Activated CD8-positive, alpha-beta memory T cell treated with anti-CD3 and anti-CD28 coated beads, Interleukin-2, amount 10 ng/mL, durations not matched to agents 7 days and 5 days (primary cell): ENCODE measurements at places on chromosomes 16 and 17.

DNA sequence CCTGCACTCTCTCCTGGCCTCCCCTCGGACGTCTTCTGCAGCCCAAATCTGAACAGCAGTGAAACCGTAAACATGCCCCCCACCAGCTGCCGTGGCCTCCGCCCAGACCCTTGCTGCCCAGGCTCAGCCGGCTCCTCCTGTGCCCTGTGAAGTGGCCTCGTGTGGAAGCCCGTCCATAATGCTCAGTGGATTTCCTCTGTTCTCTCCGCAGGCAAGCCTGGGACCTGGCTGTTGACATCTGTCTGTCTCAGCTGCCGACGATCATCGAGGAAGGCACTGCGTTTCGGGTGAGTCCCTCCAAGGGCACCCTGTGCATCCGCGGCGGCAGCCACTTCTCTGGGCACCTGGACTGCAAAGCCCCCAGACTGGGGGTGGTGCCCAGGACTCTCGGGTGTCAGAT, 153.9 kb upstream of the CHMP6 start:
- DNase-seq: no peak

- DNase-seq: no peak
Measured at GRCh38 chr16:14292051-14292825, 221.1 kb downstream of the MRTFB start.

DNA sequence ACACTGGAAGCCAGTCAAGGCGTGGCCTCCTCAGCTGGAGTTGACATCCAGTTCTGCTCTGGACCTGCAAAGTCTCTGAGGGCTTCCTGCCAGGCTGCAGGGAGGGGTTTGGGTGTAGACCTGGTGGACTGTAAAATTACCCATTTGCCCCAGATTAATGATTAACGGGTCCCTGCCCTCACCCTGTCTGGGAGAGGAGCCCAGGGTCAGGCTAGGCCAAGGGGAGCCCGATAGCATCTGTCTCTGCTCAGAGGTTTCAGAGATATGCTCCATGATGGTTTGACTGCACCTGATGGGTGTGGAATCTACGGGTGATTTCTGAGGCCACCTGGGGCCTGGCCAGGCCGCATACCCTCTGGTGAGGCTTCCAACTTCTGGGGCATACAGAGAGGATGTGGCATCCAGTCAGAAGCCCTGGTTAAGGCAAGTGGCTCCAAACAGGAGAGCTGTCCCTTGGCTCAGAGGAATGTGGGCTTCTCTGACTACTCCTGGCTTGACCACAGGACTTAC, 11.2 kb downstream of the PPY start:
- no peak for DNase-seq

- no peak for DNase-seq
Measured at GRCh38 chr16:75362846-75363245, 70.5 kb downstream of the CFDP1 start.

DNA sequence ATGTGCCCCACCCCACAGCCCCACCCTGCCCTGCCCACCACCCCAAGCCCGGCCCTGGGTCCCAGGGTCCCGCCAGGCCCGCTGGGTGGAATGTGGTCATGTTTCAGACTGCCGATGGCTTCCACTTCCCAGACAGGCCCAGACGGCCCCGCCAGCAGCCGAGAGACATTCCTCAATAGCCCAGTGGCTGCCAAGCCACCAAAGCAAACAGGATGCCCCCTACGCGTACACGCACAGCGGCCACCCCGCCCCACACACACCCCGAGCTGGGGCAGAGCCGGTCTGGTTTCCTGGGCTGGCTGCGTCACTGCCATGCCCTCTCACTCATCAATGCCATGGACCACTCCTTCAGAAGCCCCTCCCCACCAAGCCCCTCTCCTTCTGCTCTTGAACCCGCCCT, 1.2 kb upstream of the KRT17 start:
- no peak for DNase-seq

DNA sequence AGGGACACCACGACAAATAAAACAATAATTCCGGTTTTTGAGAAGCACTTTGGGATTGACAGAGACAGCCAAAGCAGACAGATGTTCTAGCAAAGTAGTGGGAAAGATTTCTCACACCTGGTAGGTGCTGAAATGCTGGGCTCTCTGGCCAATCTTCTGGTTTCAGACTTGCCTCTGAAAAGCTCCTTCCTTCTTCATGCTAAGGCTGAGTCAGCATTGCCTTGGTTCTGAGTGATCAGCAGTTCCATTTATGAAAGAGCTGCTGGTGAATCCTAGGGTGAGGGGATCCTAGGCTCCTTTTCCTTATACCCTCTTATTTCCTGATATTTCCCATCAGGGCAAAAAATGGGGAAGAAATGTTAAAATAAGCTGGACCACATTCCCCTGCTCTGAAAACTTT, 268.7 kb upstream of the SALL1 start:
- no peak for DNase-seq

- DNase-seq: no peak
Measured at GRCh38 chr17:8629371-8630226, 926 bp downstream of the MYH10 start.

GRCh38 chr17:68457168-68457538, at the start of gene WIPI1:
Gene WIPI1, minus strand, starts transcription at chr17:68457496. Its CDS starts 75 bp downstream, at chr17:68457421.
- DNase-seq: peak; percentile 78

- DNase-seq: no peak
Measured at GRCh38 chr17:37483311-37484039, 6.2 kb upstream of the DUSP14 start.

- DNase-seq: no peak
Measured at GRCh38 chr17:78041386-78042179, 83.1 kb downstream of the TNRC6C start.

DNA sequence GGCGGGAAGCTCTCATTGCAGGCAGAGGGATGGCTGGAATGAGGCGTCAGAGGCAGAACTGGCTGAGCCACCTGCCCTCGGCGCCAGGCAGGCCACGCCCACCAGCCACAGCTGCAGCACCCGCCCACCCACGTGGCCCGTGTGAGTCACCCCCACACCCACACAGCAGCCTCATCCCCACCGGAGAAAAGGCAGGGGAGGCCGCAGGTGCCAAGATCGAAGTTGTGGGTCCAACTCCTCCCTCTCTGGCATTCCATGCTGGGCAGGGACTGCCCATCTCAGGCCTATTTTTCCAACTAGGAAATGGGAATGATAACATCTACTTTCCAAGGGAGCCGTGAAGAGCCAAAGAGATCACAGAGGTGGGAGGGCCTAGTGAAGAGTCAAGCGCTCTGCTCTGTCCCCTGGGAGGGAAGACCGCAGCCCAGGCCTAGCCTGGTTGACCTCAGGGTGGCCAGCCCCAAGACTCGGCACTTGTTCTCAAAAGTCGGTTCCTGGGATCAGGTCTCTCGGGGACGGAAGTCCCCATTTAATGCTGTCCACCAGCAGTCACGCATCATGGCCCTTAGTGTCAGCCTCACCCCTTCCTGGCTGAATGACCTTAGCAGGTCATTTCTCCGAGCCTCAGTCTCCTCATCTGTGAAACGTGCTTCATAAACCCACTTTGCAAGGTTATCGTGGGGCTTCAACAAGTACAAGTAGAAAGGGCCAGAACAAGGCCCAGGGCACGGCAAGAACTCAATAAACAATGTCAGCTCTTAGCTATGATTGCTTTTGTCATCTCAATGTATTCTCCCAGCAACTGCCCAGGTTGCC, at the start of gene TRPV3:
TRPV3 (minus strand) TSS at position 45 of the 816 bp plus-strand sequence. CDS start 2,962 bp downstream, outside the sequence.
- DNase-seq: peak; percentile 73

DNA sequence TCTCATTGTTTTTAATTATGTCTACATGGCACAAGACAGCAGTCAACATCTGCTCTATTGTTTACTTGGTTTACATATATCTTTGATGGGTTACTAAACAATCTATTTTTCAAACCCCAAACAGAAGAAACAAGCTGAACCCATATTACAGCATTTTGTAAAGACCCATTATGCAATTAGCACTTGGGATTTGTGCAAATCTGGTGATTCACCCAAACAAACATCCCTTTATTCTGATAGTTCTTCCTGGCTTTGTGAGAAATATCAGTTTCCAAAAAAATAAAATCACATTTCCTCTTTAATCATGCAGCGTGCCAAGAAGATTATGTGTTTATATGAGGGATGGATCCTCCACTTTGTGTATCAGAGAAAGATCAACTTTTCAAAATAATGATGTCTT, 16.8 kb upstream of the RBFOX1 start:
- no peak for DNase-seq

- no peak for DNase-seq
Measured at GRCh38 chr17:17754719-17755686, 73.7 kb downstream of the RAI1 start.

DNA sequence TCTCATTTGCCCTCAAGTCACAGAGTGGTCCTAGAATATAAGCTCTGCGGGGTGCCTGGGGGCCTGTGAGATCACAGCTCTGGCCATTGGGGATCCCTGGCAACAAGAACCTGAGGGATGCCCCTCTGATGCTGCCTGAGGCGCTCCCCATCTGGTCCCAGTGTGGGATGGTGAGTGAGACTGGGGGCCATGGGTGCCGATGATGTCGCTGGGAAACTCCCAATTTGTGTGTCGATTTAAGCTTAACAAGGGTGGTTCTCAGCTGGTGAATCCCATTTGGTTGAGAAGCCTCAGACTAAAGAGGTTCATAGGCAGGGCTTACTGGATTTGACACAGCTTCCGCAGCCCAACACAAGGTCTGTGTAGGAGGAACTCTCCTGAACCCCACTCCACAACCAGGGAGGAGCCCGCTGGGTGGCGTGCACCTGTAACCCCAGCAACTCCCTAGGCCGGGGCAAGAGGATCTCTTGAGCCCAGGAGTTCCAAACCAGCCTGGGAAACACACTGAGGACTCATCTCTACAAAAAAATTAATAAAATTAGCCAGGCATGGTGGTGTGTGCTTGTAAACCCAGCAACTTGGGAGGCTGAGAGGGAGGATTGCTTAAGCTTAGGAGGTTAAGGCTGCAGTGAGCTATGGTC, 63.7 kb upstream of the SIAH1 start:
- DNase-seq: no peak

GRCh38 chr17:47949197-47949759, 7.9 kb downstream of the PNPO start:
- DNase-seq: peak; percentile 90

GRCh38 chr16:54594601-54595391, 308.2 kb upstream of the IRX3 start:
- no peak for DNase-seq

DNA sequence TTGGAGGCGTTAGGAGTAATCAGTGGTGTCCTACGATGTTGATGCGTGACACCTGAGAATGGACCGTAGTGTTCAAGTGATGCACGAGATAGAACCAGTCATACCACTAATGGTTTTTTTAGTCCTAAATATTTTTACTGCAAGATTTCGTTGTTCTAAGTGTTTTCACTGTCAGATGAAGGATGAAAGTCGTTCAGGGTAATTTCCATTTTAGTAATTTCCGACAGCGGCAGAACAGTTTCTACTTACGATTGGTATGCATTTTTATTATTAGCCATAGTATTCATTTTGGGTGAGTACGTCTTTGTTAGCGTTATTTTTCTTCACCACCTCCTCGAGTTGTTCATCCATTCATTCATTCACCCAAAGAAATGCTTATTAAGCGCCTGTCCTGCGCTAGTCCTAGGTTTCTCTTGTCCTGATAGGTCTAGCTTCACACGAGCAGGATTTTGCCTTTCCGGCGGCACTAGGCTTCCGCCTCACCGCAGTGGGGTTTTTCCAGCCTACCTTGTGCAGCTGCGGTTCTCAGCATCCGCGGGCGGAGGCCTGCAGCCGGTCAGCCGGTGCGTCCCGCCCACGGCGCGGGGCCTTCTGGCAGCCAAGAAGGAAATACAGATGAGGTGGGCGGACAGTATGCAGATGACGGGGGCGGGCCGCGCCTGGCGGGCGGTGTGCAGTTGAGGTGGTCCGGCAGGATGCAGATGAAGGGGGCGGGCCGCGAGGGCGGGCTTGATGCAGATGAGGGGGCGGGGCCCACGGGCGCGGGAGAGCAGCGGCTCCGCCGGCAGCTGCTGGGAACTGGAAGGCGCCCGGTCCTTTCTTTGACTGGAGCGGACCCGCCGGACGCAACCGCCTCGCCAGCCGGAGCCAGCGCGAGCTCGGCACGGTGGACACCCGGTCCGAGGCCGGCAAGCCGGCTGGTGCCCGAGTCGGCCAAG, 146.4 kb downstream of the SPECC1 start:
- peak; percentile 97 for DNase-seq

GRCh38 chr17:78294776-78295175, 63.3 kb downstream of the TMEM235 start:
- no peak for DNase-seq

DNA sequence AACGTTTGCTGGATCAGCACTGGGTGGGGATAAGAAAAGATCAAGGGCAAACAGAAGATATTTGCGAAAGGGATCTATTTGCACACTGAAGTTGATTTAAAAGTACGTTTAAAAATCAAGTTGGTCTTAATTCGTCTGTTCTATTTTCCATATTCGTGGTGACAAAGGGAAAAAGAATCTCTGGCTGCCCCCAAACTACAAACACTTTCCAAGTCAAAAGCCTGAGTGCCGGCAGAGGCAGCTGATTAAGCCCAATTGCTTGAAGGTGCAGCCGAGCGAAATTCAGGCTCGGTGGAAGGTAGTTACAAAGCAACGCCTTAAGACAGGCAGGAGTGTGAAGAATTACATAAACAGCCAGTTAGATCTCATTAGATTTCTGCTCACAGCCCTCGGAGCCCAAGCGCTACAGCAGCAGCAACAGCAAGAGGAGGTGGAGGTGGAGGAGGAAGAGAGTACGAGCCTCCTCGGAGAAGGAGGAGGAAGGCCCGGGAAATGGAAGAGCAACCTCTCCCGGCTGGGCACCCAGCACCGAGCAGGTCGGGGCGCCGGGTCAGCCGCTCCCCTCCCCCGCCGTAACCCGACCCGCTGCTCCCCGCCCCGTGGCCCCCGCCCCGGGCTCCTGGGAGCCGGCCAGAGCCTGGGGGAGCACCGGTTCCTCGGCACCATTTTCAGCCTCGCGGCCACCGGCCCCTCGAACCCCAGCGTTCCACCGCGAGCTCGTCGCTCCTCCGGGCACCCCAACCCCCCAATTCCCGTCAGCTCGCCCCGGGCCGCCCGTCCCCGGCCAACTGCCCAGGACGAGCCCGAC, 890 bp downstream of the TOB1 start:
- peak; percentile 69 for DNase-seq

DNA sequence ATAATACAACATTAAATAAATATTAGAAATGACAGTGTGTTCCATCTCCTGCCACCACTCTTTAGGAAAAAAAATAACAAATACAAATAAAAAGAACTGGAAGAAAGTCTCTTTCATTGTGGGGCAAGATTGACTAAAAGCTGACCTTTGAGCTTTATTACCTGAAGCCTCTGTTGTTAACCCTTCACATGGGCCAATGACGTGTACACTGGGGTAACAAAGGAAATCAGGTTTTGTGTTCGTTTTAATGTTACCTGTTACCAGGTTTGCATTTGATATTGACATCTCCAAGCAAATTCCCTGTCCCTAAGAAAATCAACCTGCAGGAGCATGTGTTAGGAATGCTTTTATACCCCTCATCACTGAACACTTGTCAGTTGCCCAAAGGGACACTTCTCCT, 39.0 kb downstream of the NLK start:
- no peak for DNase-seq
